Coronary artery (tissue), 2 donors: ENCODE measurements at places on chromosomes 5 and 9.
A peak's percentile ranks its signal among the peaks of the same experiment; 100 is the strongest.

- DNase-seq, result no peak
These were observed 6.3 kb downstream of the RBM27 start for GRCh38 chr5:146209714-146210113.

GRCh38 chr9:21579743-21580142, 97.6 kb upstream of the IFNE start:
- no peak for DNase-seq

- no peak for DNase-seq
These were observed 37.9 kb downstream of the ADRB2 start for GRCh38 chr5:148864113-148864841.

DNA sequence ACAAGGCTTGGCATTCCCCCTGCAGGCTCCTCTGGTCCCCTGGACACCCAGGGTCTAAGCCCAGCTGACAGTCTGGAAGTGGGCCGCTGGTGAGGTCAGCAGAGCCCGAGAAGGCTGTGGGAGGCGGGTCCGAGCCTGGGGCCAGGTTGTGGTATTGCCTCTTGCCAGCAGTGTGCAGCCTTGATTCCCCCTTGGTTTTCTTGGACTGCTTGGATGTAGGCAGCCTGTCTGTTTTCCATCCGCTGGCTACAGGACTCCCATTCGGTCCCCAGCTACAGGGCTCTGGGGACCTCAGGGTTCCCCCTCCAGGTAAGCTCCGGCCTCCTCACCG, 1.6 kb downstream of the AIF1L start:
- no peak for DNase-seq

DNA sequence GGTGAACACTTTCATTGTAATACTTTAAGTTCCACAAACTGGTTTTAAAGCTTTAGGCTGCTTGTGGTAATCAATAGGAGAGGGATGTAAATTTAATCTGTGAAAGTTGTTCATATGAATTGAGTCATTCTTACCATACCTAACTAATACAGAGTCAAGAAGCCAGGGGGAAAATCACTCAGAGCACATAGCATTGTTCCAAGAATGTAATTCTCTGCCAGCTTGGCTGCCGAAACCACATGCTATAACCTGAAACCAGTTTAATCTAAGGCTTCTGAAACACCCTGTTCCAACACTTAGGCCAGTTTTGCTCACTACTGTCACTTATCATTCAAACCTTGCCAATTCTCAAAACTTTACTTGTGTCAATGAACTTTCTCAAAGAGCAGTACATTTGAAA, 528.8 kb upstream of the GRAMD2B start:
- no peak for DNase-seq

DNA sequence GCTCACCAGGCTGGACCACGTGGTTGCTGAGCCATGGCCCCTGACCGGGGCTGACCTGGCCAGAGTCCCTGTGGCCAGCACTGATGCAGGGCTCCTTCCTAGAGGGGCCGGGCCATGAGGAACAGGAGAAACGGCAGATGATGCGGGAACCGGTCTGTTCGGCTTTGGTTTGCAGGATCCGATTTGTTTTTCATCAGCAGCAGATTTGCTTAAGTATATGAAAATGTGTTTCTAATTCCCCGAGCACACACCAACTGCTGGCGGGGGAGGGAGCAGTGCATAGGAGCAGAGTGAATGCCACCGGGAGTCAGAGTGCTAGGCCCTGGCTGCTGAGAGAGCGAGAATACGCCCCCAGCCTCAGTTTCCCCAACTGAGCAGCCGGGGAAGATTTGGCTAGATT, 13.6 kb downstream of the NTNG2 start:
- no peak for DNase-seq

DNA sequence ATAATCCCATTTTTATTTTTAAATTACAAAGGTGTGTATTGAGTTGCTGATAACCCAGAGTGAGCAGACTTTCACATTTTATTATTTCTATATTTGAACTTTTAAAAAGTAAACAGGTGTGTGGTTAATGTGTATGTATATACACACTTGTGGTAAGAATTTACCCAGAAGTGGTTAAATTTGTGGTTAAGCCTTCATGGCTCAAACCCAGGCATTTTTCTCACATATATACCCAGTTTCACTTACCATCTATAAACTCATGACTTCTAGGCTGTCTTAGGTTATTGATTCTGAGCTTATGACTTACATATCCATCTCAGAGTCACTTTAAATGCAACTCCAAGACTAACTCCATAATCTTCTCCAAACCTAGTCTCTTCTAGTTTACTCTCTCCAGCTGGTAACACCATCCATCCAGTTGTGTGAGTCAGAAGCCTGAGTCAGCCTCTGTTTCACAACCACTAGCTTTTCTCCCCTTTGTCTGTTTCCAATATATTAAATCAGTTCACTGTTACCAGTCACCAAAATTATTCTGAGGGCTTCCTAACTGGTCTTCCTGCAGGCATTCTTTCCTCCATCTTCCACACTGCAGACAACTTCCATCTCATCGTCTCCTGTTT, 20.2 kb downstream of the ZBED3 start:
- DNase-seq, result no peak

- DNase-seq, result no peak
These were observed 4.4 kb downstream of the MUSK start for GRCh38 chr9:110672873-110673510.

GRCh38 chr9:113289091-113289490, 13.6 kb downstream of the PRPF4 start:
- DNase-seq, result no peak

GRCh38 chr9:82131072-82131471, 142.5 kb downstream of the SPATA31D1 start:
- DNase-seq, result no peak

DNA sequence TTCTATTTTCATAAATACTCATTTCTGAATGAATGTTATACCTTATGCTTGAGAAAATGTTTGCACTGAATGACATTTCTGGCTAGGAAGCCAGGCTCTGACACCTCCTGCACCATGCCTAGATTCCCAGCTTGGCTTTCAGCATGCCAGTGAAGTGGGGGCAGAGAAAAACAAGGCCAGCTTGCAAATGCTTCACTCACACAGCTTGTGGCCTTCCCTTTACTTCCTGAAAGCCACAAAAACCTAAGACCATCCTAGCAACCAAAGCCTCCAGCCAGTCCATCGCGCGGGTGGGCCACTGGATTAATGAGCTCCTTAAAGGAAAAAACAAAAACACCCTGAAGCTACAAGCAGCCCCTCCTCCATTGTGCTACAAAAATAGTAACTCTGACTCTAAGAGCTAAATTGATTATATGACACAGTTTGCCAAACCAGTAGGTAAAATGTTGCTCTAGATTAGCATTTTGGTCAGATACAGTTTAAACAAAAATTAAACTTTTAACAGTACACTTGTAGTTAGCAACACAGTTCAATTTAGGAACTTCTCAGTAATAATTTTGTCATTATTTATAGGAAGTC, 159.9 kb downstream of the TSSK1B start:
- no peak for DNase-seq

DNA sequence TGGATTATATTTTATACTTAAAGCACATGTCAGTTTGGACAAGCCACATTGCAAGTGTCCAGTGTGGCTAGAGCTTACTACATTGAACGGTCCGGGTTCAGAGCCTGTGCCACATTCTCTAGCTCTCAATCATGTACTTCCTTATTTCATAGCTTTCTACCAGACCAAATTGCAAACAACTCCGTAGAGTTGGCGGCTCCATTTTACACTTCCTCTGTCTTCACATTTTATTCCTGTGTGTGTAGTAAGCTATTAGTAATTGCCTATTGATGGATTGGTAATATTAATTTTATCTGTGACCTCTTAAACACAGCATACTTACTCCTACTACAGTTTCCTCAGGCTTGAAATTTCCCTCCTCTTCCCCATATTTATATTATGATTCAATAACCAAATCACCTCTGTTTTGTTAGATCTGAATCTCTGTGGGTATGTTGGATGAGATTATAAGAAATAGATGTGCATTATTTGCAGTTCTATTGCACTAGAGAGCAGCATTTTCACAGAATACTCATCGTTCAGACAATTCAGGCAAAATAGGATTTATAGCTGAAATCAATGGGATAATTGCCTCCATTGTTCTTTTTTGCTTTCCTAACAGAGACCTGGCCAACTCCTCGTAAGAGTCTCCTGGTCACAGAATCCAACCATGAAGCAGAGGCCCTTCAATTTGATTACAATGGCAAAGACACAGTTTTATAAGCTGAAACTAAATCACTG, 29.0 kb upstream of the C9orf72 start:
- DNase-seq, result no peak

- DNase-seq, result peak; percentile 78
These were observed 798 bp downstream of the REEP5 start for GRCh38 chr5:112921026-112921832.

DNA sequence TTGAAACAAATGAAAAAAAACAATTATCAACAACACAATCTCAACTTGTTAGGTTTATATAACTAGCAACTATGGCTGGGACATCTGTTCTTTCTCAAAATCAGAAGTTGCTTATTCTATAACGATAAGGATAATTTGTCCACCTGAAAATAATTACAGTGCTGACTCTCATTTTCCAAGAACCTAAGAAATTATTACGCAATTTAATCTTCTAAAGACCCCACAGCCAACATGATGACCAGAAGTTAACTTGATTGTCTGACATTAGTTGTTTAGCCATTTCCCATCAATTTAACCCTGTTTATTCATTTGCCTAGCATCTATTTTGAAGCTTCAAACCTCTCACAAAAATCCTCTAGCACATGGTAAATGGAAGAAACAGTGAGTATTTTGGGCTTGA, 293.8 kb downstream of the ELAVL2 start:
- no peak for DNase-seq
